Fibroblast of upper back skin (primary cell): ENCODE measurements at places on chromosomes 7 and 10.

- DNase-seq: no peak
These were observed 12.6 kb downstream of the GTF2IRD1 start for GRCh38 chr7:74466196-74466813.

DNA sequence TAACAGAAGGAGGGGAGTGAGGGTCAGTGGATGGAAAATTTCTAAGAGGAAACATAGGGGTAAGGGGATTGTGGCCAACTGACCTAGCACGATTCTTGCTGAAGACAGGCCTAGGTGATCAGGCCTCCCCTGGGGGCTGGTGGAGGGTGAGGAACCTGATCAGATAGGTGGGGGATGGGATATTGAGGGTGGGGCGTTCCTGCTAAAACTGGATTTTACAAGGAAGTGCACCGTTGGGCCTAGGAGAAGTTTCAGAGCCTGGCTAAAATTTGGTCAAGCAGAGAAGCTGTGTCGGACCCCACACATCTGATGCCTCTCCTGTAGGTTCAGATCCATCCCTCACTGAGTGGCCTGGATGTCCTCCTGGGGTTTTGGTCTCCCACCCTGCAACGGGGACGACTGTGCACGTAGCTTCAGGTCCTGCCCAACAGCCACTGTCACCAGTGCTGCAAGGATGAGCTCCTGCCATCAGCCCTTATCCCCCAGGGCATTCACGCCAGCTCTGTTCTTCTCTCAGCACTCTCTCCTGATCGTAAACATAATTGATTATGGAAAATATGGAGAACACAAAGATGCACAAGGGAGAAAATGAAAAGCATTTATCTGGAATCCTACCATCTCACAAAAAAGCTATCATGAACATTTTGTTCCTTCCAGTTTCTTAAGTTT, 89.9 kb downstream of the ADCY1 start:
- no peak for DNase-seq

- no peak for DNase-seq
These were observed 524.7 kb downstream of the DNAJB6 start for GRCh38 chr7:157861551-157861950.

DNA sequence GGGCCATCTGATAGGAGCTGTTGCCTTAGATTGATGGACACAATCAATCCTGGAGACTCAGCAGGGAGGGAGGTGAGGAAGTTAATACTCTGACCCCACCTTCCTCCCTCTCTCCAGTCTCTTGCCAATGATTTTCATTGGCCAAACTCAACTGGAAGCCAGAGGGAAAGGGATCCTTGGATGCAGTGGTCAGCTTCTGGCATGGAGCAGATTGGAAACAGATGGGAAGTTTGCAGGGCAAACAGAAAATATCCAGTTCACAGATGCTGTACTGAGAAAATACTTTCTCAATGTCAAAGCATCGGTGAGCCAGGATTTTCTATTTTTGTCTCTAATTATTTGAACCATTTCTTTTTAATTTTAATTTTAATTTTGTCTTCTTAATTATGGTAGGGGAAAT, 170.8 kb downstream of the BBS9 start:
- DNase-seq: no peak

DNA sequence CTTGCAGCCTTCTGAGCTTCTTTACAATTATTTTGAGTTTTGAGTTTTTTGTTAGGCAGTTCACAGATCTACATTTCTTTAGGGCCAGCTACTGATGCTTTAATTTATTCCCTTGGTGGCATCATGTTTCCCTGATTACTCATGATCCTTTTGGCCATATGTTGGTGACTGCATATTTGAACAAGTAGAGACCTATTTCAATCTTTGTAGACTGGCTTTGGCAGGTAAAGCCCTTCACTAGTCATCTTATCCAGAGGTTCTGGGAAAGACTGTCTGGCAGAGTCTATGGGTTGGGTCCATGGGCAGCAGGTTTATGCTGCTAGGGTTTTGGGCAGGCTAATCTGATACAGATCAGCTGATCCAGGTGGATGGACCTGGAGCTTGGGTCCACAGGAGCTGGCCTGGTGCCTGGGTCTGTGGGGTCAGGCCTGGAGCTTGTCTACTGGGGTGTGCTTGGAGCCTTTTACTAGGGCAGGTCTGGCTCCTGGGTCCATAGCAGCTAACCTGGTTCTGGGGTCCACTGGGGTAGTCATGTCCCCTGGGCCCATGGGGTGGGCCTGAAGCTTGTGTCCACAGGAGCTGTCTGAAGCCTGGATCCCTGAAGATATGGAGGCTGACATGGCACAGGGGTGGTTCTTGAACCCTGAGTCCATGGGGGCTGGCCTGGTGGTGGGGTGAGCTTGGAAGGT, 72.7 kb downstream of the GPR85 start:
- no peak for DNase-seq

DNA sequence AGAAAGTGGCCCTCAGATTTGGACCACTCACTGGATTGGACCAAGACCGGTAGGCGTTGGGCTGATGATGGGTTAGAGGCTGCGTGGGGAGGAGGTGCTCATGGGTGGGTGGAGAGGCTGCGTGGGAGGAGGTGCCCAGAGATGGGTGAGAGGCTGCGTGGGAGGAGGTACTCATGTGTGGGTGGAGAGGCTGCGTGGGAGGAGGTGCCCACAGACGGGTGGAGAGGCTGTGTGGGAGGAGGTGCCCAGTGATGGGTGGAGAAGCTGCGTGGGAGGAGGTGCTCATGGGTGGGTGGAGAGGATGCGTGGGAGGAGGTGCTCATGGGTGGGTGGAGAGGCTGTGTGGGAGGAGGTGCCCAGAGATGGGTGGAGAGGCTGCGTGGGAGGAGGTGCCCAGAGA, 346.3 kb downstream of the PAXIP1 start:
- DNase-seq: no peak

DNA sequence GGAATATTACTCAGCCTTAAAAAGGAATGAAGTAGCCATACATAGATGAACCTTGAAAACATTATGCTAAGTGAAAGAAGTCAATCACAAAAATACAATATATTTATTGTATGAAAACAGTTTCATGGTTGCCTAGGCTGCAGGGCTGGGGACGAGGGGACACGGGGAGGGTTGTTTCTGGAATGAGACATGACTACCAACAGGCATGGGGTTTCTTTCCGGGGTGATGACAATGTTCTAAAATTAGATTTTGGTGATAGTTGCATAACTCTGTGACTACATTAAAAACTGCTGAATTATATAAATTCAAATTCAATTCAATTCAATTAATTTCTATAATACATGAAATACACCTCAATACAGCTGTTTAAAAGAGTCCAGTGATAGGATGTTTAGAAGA, 88.0 kb downstream of the ARHGAP22 start:
- no peak for DNase-seq

DNA sequence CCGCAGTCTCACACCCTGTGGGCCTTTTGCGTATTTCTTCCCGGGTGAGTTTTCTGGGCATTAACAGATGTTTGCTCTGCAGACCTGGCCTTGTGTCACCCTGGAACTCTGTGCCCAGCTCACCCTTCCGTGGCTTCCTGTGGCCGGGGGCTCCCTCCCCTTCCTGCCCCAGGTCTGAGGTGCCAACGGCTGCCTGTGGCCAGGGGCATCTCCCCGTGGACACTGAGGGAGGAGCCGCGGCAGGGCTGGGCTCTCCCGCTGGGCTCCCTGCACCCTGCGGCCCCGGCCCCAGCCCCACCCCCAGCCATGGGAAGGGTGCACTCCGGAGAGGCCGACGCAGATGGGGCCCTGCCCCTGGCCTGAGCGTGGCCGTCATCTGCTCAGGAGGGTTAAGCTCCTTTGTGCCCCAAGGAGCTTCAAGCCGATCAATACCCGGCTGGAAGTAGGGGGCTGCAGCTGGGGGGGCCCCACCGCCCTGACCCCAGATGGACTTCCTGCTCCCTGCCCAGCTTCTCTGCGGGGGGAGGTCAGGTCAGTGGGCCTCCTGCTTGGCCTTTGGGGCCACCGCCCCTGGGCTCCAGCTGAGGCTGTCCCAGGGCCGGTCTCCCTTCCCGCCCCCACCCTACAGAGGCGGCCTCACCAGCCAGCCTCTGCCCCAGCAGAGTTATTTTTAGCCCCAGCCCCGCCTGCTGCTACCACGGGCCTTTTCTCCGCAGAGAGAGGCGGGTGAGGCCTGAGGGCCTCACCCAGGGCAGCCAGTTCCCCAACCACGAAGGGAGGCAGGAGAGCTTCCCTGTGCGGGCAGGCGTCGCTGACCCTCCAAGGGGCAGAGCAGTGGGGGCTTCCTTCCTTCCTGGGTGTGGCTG, 24.2 kb downstream of the PWWP2B start:
- DNase-seq: peak; percentile 52

GRCh38 chr10:75982611-75983369, 551.4 kb downstream of the LRMDA start:
- peak; percentile 56 for DNase-seq

- DNase-seq: peak; percentile 93
These were observed 71.2 kb downstream of the WNT2 start for GRCh38 chr7:117251687-117252086.

- DNase-seq: no peak
These were observed 248.5 kb downstream of the VTI1A start for GRCh38 chr10:112695539-112695938.

- DNase-seq: no peak
These were observed 698.1 kb downstream of the GRID1 start for GRCh38 chr10:85668522-85668921.

DNA sequence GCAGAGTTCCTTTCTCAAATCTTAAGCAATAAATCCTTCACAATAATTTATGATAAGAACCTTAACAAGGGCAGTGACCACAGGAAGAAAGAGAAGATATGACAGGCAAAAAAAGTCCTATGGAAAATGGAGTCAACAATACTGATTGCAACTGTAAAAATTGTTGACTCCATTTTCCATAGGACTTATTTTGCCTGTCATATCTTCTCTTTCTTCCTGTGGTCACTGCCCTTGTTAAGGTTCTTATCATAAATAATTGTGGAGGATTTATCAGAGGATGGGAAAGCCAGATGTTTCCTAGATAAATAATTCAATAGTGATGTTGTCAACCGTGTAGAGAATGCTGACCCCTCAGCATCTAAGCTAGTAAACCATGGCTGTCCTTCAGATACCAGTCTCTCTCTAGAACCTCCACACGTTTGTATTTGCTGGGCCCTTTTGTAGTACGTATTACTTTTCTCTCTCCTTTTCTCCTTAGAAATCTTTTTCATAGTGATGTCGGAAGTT, 172.6 kb upstream of the BET1 start:
- no peak for DNase-seq
